ENCODE measurements at places on chromosomes 12 and 14.

DNA sequence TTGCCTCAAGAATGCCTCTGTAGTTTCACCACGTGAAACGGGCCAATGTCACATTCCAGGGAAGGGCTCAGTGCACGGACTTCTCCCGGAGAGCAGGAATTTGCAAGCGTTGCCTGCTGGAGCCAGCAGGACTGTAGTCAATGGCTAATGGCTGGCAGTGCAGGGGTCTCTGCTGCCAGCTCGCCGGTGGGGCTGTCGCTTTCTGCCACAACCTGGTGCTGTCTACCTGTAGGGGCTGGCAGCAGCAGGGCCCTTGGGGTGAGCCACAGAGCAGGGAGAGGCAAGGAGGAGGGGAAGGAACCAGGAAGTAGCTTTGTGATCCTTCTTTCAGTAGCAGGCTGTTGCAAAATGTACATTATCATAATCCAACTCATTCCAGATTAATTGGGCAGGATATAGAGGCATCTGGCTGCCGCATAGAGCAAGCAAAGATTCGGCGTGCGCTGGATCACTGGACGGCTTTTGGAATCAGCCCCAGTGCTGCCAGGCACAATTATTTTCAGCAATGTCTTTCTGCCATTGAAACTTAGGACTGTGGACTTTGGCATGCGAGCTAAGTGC, 114.1 kb downstream of the PAPOLA start:
- DNase-seq: no peak

- no peak for DNase-seq
These were observed 134.0 kb downstream of the TMEM117 start for GRCh38 chr12:43969882-43970281.

DNA sequence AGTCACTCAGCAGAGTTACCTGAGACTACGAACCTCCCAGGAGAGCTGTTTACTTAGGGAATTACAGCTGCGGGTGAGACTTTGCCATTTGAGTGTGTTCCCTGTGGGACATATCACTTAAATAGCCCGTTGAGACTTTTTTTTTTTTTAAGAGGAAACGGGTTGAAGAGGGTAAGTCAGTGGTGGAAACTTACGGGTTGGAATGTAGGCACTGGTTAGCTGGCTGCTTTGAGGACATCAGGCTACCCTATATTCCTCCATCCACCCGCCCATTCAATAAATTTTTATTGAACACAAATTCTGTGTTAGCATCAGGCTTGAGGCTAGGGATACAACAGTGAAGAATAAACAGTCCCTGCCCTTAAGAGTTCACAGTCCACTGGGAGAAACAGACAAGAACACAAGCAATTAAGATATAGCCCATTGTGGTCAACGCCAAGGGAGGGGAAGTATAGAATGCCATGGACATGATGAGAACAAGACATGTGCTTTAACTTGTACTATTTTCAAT, 88.1 kb upstream of the CPSF6 start:
- DNase-seq: peak; percentile 53

GRCh38 chr14:91009501-91010152, 50.8 kb downstream of the RPS6KA5 start:
- DNase-seq: no peak

- DNase-seq: no peak
These were observed 12.3 kb downstream of the ISCA2 start for GRCh38 chr14:74505831-74506230.

- DNase-seq: no peak
These were observed 846 bp downstream of the SLIRP start for GRCh38 chr14:77708749-77709148.

Measured in NCI-H510A treated with DMSO at 0.1 percent for 48 hours (cell line).